BE2C (cell line): ENCODE measurements at places on chromosomes 2 and 18.

- peak; percentile 45 for DNase-seq
Measured at GRCh38 chr2:219457784-219458369, 23.2 kb downstream of the SPEG start.

GRCh38 chr2:36355151-36355889, at the start of gene CRIM1:
Gene CRIM1 (plus strand): TSS chr2:36355778. CDS start chr2:36356293, 515 bp downstream.
- peak; percentile 54 for DNase-seq

- DNase-seq = no peak
Measured at GRCh38 chr2:236022128-236022527, 146.1 kb downstream of the GBX2 start.

- no peak for DNase-seq
Measured at GRCh38 chr2:185145316-185146121, 547.2 kb downstream of the ZNF804A start.

- DNase-seq = no peak
Measured at GRCh38 chr2:235934059-235934773, 234.0 kb downstream of the GBX2 start.

- DNase-seq = no peak
Measured at GRCh38 chr2:96156011-96156820, 11.0 kb upstream of the DUSP2 start.

DNA sequence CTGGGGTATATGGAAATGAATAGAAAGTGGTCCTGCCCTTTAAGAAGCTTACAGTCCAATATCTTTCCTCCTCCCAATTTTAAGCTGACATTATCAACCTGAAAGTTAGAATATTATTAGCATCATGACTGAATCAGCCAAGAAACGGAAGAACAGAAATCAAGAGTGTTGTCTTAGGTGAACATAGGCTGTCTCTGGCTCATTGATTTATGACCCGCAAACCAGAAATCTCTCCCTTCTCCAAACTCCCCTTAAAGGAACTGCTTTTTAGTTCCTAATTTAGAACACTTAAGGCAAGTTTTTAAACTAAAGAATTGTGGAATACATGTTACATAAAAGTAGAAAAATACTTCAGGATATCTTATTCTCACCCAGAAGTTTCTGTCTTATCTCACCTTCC, 62.7 kb downstream of the MYO3B start:
- DNase-seq = no peak

DNA sequence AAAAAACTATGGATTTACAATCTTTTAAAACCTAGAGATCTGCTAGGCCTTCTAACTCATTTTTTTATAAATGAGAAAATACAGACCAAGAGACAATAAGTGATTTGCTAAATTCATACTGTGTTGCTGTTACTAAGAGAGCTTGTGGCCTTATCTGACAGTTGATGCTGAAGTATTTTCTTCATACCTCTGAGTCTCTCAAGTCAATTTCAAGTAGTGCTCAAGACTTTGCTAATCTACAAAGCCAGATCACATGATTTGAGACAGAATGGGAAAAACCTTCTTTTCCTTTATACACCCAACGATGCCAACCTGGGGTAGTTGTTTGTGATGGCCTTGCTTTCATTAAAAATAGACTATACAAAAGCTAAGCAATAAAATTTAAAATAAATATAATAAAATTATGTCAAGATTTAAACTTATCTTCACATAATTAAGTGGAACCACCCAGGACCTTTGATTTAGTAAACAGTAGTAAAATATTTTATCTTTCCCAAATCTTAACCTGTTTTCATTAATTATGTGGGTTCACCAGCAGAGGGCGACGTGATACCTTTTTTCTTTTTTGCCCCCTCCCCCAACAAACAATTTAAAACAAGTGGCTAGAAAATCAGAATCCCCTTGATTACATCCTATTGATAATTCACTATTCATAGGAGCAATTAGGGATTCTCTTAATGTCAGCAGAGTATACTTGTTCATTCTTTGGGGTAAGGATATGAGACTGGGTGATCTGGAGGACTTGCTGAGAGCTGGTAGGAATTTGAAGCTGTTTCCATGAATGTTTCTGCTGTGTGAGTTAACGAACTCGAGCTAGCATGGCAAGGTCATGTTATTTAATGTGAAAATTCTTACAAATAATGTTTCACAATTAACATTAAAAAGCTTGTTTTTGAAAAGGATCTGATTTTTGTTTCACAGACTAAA, 49.6 kb upstream of the SLC5A7 start:
- DNase-seq = no peak

- DNase-seq = no peak
Measured at GRCh38 chr18:25275412-25276001, 76.5 kb downstream of the ZNF521 start.

DNA sequence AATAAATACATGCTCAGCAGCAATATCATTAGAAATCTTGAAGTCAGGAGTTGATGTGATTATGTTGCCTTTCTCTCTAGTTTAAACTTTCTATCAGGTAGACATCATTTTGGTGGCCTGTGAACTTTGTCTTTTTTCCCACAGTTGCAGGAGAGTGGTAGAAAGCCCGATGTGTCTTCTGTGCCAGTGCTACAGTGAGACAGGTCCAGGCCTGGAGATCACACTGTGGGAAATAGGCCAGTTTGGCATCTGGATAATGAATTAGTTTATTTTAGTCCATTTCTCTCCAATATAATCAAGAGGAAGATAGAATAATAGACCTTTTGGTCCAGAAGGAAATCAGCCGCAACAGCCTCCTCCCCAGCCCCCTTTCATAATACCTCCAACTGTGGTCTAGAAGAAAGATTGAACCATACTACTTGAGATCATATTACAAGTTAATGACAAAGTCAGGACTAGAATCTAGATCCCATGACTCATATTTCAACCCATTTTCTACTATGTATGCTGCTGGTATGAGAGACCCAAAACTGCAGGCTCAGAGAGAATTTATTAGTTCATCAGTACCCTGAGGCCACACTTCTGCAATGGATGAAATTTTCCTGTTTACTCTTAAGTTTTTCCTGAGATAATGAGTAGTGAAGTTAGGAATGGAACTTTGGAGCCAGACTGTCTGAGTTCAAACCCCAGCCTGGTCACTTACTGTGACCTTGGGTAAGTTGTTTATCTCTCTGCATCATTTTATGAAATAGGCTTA, 20.6 kb downstream of the KCMF1 start:
- no peak for DNase-seq

- DNase-seq = no peak
Measured at GRCh38 chr2:98869870-98870269, 66.2 kb downstream of the CRACDL start.

DNA sequence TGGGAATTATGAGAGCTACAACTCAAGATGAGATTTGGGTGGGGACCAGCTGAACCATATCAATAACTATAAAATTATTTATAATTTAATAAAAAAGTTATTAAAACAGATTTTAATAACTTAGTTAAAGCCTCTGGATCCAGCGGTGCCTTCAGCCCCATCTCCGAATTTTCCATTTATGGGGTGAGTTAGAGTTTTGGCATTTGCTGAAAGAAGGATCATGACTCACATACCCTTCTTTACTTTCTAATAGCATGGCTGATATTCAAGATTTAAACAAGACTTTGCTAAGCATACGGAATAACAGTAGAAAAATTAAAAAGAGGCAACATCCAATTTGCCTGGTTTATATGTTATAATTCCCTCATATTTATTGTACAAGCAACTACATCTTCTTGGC, 94.5 kb downstream of the RDH14 start:
- no peak for DNase-seq
